ENCODE measurements at places on chromosomes 6 and 20.

DNA sequence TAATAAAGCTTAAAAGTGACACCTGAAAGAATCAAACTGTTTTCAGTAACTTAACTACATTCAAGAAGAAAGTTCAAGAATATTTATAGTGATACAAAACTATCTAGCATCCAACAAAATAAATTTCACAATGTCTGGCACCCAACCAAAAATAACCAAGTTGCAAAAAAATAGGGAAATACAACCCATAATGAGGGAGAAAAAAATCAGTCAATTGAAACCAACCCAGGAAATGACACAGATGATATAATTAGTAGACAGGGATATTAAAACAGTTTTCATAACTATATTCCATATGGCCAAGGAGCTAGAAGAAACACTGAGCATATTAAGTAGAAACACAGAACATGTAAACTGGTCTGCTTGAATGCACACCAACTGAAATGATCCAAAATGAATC is 120.2 kb upstream of the BEND3 start:
- no peak for DNase-seq

GRCh38 chr6:85620308-85620707 is 22.4 kb downstream of the SYNCRIP start:
- DNase-seq, result no peak

DNA sequence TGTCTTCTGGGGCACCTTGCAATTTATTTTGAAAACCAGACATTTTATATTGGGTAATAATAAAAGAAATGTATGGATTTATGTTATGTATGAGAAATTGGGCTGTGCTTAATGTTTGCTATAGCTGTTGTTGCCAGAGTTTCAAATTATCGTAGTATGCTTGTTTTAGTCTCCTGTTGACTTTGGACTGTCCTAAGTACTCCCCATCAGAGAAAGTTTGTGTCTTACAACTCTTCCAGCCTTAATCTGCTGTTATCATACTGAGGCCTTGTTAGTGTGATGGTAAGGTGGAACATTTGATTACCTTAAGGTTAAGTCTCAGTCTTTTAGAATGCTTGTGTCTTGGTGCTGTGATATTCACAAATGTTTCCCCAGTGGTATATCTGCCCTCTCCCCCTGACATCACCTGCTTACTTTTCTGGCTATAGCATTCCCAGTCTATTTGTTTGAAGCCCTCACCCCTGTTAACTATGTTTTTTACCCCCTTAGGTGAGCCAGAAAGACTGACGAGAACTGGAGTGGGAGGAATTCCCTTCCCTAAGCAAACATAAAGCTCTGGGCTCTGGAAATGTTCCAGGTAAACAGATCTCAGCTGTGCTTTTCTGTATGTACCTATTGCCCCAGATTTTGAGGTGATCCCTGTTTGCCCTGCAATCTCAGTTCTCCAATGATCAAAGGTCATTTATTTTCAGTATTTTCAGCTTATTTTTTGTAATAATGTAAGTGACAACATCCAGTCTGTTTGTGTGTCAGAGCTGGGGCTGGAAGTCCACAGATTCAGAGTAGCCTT is 581.1 kb upstream of the CITED2 start:
- DNase-seq, result no peak

GRCh38 chr6:12293235-12293930 is 3.2 kb downstream of the EDN1 start:
- DNase-seq, result no peak

DNA sequence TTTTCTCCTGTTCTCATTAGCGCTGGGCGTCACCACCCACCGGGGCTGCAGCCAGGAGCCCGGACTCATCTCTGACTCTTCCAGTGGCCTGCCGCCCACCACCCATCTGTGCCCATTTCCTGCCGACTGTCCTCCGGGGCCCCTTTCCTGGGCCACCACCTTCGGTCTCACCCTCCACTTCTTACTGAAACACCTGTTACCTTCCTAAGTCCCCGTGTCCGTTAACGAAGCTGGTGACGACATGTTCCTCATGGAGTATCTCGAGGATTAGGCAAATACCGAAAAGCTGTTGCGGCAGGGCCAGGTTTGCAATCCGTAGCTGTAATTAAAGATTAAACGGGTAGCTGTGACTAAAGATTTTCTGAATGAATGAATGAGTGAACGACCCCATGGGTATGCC is 80.2 kb downstream of the SRC start:
- DNase-seq, result no peak

- peak; percentile 26 for DNase-seq
Observed at GRCh38 chr6:119148098-119148824, 69.8 kb upstream of the FAM184A start.

- DNase-seq, result no peak
Observed at GRCh38 chr6:158680481-158680880, 30.6 kb downstream of the SYTL3 start.

DNA sequence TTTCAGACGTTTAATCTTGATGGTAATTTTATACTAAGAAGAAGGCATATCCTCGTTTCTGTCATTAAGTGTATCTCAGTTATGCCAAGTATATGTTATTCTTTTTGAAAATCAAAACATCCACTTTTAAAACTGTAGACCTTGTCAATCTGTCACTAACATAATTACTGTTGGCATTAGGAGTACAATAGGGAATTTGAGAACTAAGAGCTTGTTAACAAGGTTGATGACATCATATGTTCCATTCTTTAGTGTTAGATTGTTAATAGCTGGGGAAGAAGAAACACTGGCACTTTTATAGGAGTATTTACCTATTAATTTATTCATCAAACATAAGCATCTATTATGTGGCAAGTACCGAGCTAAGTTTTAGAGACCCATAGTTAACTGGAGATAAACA is 76.2 kb downstream of the MAP3K4 start:
- no peak for DNase-seq

DNA sequence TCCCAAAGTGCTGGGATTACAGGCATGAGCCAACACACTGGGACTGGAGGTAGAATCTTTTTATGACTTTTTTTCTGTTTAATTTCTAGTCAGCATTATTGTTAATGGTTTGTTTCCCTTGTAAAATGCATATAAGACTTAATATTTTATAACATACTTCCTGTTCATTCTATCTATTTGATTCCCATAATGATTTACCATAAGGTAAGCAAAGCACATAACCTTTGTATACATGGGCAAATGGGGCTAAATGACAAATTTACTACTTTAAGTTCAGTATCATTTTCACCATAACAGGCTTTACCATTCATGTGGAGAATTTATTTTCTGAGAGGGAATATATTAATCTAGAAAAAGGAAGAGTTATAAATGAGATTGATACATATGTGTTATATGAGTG is 24.3 kb downstream of the VTA1 start:
- DNase-seq, result no peak

DNA sequence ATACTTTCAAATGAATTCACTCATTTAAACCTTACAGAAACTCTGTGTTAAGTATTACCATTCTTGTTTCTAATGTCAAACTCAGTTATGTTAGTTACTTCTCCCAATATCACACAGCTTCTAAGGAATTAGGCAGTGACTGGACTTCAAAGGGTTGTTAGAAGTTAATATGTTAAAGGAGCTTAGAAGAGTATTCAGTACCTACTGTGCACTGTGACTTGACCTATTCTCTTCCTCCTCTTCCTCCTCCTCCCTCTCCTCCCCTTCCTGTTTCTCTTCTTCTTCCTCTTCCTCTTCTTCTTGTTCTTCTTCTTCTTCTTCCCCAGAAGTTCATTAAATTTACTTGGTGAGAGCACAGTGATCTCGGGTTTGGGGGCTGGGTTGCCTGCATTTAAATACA is 325.6 kb upstream of the SLC35B3 start:
- no peak for DNase-seq

GRCh38 chr6:144397141-144397540 is 112.0 kb downstream of the UTRN start:
- DNase-seq, result no peak
